ENCODE measurements at places on chromosomes 7 and 10.

- DNase-seq = no peak
These were observed 137.8 kb downstream of the SPAG6 start for GRCh38 chr10:22483132-22483531.

- DNase-seq = no peak
These were observed 32.8 kb upstream of the VIPR2 start for GRCh38 chr7:159177284-159177953.

DNA sequence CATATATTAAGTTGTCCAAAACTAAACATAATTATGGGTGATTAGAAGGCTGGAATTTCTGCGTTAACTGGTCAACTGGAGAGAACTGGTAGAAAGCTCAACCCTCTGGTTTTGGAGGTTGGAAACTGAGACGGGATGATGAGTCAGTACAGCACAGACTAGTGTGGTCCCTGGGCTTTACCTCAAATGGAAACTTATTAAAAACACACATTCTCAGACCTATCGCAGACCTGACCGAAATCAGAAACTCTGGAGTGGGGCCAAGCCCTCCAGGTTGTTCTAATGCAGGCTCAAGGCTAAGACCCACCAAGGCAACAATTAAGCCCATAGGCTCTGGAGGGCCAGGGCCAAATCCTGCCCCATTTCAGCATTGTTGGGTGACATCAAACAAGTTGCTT, 136.9 kb downstream of the KCNMA1 start:
- DNase-seq = no peak

GRCh38 chr10:100749309-100750217, 4.2 kb downstream of the PAX2 start:
- DNase-seq = no peak

DNA sequence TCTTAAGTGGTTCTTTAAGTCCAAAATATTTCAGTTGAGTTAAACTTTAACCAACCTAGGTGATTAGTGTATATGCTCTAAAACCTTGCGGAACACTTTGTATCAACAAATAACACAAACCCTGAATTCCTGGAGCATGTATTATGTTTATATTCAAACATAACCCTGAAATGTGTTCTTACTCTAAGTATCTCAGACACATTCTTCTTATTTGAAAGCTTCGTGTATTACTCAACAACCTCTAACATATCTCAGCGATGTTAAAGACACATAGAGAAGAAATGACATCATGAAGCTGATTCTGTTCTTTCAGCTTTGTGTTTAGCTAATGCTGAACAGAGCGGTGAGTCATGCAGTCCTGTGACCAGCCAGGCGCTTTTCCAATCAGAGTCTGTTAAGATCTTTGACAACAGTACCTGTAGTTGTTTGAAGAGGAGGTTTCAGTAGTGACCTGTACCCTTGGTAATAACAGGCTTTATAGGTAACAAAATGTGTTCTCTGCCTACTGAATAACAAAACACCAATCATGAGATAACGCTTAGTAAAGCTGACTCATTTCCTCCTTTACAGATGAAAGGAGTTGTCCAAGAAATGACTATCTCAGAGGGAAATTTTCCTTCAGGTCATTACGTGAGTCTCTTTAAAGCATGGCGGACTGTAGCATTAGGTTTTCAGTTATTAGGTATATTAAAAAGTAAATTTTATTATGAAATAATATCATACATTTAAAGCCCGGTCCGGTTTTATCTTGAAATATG, 67.3 kb upstream of the KLF6 start:
- DNase-seq = no peak

- no peak for DNase-seq
These were observed 9.6 kb downstream of the PSD start for GRCh38 chr10:102408728-102409603.

DNA sequence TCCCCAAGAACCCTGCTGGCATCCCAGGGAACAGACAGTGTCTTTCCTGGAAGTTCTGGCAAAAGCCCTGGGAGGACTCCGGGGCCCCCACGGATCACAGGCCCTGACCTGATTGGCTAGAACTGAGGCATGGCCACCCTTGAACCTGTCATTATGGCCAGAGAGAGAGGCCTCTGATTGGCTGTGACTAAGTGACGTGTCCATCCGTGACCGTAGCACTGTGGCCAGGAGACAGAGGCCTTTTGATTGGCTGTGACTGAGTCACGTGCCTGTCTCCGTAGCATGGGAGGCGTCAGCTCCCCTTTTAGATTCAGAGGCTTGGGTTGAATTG, 163.8 kb downstream of the RGS10 start:
- no peak for DNase-seq

DNA sequence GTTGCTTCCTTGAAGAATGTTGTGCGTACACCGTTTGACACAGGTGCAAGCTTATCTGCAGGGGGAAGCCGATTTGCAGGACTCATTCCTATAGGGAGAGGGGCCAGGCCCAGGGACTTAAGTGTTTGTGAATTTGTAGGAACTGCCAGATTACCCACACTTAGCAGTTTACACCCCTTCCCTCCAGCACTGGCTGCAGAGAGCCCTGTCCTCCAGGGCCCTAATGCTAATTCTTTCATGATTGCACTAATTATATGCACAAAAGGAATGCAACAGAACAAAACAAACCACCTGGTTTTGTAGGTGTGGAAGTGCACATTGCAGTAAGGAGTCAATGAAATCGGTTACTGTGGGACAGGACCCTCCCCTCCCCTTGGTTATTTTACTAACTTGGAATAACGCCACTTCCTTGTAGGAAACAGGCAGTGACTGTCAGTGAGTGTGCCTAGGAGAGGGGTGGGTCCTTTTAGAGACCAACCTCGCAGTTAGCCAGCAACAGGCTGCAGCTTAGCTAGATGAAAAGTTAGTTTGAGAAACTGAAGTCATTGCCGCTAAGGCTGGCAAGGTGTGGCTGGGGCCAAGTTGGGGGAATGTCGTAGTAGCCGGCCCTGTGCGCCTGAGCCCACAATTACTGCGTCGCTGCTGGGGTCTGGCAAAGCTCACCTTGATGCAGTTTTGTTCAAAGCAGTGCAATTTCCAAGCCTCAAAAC, 60.6 kb downstream of the CUX1 start:
- no peak for DNase-seq

- DNase-seq = no peak
These were observed 122.7 kb downstream of the SFMBT2 start for GRCh38 chr10:7288060-7288690.

GRCh38 chr10:64505501-64505900, 984.3 kb downstream of the REEP3 start:
- DNase-seq = no peak

DNA sequence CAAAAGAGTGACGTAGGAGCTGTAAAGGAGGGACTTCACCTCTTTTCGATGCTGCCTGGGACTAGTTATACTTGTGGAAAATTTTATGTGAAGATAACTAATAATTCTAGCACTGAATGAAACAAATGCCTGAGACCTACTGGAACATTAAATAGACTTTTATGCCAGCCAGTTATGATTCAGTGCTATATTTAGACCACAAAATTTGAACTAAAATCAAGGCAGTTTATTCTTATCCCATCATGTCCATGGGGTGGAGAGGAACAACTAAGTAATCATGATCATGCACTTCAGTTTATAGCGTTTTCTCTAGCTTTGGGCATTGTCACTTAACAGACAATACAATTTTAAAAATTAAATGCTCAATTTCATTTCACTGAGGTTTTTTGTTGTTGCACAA, 76.7 kb downstream of the ZEB1 start:
- DNase-seq = no peak

GRCh38 chr7:140342727-140343514, 55.4 kb downstream of the SLC37A3 start:
- no peak for DNase-seq

GRCh38 chr10:49837051-49837478, 74.9 kb upstream of the OGDHL start:
- DNase-seq = no peak

- no peak for DNase-seq
These were observed 10.8 kb upstream of the CSGALNACT2 start for GRCh38 chr10:43127442-43127841.

GRCh38 chr7:585229-585711, 65.6 kb upstream of the PDGFA start:
- no peak for DNase-seq

DNA sequence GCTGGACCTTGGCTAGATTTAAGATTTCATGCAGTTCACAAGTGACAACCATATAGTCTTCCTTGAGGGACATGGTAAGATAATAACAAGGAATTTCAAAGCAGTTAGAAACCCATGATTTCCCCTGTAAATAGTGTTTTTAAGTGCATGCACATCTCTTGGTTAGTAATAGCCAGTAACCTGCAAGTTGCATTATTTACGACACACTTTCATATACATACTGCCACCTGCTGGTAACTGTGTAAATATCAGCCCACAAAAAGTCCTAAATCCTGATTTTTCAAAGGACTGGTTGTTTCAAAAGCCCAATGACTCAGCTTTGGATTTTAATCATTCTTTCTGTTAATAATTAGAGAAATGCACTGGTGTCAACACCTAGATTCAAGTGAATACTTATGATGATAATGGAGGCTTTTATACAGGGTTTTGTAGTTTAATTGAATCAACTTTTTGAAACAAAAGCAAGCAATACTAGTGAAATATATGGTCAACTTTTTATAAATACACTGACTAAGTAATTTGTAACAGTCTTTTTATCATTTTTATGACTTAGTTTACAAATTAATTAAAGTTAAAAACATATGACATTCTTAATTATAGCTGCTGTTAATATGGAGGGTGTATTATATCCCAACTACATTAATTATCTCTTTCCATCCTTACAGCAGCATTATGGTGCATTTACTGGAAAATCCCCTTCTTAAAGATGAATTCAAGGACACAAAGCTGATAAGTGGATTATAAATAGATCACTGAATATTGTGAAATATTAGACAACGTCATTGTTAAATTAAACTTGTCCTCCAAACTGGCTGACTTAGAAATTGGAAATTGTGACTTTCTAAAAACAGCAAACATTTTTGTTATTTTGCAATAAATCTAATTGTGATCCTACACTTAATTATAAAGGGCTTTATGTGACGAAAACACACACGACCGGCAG, 367.7 kb upstream of the SEMA3D start:
- peak; percentile 4 for DNase-seq

GRCh38 chr10:35523670-35524225, 81.4 kb upstream of the GJD4 start:
- DNase-seq = no peak

DNA sequence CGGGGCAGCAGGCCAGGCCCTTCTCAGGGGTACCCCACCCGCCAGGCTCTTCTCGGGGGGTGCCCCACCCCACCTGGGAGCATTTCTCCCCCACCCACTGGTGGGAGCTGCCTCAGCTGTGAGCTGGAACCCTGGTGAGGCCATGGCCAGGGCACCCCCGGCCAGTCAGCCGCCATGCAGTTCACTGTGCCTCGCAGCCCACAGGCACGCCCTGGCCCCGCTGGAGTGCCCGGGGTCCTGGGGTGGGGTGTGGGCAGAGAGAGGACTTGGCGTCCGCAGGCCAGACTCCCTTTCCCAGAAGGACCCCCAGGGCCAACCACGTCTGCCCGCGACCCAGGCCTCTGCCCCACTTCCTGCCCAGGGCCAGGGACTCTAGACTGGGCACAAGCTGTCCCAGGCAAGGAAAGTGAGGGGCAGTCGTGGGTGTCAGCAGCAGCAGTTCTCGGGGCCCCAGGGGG, 13.1 kb downstream of the DPYSL4 start:
- DNase-seq = no peak

- no peak for DNase-seq
These were observed 121.8 kb downstream of the RAPGEF5 start for GRCh38 chr7:22235134-22235533.

- DNase-seq = no peak
These were observed 2.6 kb downstream of the GOLGA7B start for GRCh38 chr10:97852277-97852676.

DNA sequence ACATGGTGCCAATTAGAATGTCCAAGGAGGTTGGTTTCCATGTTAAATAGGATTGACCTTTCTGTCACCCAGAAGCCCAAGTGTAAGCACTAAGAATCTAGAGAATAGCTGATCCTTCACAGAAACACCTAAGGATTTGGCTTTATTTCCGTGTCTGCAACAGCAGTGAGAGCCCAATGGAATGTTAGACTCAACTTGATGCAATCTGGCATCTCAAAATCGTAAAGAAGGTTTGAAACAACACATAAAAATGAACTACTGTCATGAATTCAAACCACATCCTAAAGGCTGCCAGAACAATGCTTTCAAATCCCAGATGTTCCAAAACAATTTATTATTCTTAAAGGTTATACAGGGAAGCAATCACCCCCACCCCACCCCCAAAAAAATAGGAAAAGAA, 18.6 kb downstream of the PPP1R3C start:
- no peak for DNase-seq

GRCh38 chr10:109961174-109962001, 38.1 kb upstream of the XPNPEP1 start:
- no peak for DNase-seq

DNA sequence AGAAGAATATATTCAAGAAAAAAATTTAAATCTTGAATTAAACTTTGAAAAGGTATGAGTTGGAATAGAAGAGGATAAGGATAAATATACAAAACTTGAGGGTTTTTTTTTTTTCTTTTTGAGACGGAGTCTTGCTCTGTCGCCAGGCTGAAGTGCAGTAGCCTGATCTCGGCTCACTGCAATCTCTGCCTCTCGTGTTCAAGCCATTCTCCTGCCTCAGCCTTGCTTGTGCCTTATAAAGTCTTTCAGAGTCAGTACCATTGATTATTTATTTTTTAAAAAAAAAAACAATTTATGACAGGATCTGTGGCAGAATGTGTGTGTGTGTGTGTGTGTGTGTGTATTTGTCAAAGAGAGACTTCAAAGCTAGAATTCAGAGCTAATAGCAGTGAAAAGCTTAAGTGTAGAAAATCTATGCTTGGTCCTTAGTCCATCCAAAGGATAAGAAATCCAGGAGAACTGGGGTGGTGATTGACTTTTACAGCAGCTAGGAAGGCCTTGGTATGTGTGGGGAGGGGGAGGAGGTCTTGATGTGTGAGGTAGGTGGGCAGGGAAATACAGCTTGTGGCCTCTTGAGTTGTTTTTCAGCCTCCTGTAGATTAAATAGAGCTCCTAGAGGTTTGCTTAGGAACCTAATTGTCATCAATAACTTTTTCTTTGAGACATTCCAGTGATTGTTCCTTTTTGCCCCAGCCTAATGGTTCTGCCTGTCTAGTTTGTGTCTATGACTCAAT, 2.4 kb downstream of the HECTD2 start:
- DNase-seq = no peak

DNA sequence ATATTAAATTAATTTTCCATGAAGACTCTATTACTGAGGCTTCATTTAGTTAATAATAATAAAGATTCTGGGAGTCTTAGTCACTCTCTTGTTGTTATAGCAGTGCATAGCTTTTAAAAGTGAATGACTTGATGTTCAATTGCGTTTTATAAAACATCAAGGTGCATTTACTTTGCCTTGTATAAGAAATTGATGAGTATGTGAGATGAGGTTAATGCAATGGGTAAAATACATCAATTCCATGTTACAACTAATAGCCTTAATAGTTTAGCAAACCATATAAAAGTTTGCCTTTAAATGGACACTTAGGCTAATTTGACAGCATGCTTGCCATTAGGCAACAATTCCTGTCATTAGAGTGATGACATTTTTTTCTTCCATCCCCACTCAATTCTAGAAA, 173.6 kb upstream of the TEX47 start:
- no peak for DNase-seq

- DNase-seq = no peak
These were observed 897.1 kb downstream of the GATA3 start for GRCh38 chr10:8951440-8952089.
